ENCODE measurements at places on chromosomes 6 and 20.
A peak's percentile ranks its signal among the peaks of the same experiment; 100 is the strongest.

DNA sequence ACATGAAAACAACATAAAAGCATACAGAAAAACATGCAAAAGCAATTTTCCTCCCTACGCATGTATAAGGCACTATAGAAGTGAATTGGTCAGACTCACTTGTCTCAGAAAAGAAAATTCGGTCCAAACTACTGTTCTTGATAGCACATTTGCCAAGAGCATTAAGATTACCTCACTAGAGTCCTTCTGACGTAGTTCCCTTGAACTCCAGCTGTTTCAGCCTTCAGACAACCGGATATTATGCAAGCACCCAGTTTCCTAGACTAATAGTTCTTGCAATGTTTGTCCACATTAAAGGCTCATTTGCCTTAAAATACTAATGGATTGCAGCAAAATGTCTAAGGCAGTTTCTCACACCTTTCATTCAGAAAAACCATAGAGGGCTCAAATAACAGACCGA lies 2.5 kb upstream of the CASS4 start:
- peak; percentile 87 for DNase-seq

- DNase-seq: no peak
Observed at GRCh38 chr6:36539814-36540568, 7.3 kb downstream of the STK38 start.

DNA sequence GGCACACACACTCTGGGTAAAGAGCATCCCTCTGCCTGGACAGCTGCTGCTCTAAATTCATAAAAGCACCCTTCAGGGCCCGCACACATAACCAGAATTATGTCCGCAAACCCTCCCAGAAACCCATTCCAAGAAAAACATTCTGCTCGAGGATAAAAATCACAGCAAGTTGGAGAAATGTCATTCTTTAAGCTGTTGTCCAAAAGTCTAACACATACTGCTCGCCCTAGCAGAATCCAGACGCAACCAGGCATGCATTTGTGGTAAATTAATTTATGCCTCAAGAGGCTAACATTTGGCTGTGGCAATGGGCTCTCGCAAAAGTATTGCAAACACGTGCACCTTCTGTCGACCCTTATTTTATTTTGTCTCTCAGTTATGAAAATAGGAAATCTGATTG lies 116.1 kb upstream of the INSM1 start:
- no peak for DNase-seq

DNA sequence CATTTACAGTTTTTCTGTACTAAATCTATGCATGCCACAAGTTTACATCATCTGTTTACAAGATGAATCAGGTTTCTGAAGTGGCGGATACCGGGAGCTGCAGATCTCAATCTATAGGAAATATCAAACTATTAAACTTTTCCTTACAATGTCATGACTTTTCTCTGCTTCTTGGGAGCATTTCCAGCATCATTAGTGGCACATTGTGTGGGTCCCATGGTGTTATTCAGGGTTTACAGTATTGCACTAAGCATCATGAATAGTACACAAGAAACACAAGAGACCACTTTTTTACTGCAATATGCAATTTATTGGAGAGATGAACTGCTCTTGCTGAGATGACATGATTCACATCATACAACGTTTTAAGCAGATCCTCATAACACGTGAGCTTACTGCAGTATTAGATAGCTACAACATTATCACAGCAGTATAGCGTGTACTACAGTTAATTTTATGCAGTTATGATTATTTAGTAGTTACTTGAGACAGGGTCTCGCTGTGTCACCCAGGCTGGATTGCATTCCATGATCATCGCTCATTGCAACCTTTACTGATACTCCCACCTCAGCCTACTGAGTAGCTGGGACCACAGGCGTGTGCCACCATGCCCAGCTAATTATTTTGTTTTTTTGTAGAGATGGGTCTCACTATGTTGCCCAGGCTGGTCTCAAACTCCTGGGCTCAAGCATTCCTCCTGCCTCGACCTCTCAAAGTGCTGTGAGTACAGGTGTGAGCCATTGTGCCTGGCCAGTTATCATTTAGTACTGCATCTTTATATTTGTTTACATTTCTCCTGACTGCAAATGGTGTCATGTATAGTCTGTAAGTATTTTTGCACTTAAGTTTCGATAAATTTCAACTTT lies 18.4 kb downstream of the BLTP3A start:
- peak; percentile 39 for DNase-seq

- DNase-seq: no peak
Observed at GRCh38 chr6:166630462-166630861, 3.4 kb upstream of the RPS6KA2 start.

DNA sequence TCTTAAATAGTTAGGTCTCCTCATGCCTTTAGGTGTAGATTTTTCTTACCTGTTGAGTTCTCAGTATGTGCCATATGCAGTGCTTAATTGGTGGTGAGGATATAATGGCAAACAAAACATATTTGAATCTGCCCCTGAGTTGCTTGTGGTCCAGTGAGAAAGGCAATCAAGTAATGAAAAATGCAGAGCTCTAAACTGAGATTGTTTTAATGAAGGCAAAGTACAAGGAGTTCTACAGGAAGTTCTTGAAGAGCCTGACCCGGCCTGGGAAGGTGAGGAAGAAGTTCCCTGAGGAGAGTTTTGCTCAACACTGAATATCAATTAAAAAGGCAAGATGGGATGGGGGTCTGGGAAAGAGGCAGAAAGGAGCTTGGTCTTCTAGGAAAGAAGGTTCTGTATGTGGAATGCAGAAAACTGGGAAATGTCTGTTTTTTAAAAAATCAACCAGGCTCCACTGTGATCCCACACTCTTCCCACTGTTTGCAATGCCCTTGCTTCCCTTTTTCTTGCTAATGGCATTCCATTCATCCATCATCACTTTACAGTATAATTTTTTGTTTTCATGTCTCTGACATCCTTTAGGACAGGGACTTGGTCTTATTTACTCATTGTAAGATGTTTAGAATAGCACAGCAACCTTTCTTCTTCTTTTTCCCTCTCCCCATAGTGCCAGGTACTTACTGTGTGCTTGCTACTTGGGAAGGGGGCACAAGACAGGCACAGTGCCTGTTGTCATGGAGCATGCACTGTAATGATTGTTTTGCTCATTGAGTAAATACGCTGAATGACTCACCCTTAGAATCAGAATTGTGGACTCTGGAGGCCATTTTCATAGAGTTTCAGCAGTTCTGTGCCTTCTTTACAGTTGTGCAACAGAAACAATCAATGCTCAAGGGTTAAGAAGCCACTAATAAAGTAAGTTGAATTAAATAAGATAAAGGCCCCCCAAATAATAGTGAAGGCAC lies 64.3 kb downstream of the ANKS1A start:
- peak; percentile 76 for DNase-seq

- no peak for DNase-seq
Observed at GRCh38 chr20:35575958-35576357, 34.1 kb downstream of the ERGIC3 start.

- no peak for DNase-seq
Observed at GRCh38 chr6:39665861-39666260, 59.3 kb downstream of the KIF6 start.

GRCh38 chr6:4941782-4942672 lies 61.8 kb downstream of the RPP40 start:
- peak; percentile 99 for DNase-seq

DNA sequence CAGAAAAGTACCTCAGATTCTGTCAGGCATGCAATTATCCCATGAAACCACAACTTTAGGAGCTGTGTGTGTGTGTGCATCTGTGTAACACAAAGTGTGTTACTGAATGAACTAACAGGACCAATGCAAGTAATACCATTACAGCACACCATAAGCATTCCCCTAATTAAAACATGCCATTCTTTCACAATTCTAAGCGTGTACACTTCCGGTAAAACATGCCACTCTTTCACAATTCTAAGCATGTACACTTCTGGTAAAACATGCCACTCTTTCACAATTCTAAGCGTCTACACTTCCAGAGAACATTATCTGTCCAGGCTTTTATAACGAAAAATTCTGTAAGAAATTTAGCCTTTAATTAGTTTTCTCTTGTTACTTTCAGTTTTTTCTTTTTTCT lies 238.2 kb downstream of the GMDS start:
- no peak for DNase-seq

- no peak for DNase-seq
Observed at GRCh38 chr6:144580039-144580438, 294.9 kb downstream of the UTRN start.

DNA sequence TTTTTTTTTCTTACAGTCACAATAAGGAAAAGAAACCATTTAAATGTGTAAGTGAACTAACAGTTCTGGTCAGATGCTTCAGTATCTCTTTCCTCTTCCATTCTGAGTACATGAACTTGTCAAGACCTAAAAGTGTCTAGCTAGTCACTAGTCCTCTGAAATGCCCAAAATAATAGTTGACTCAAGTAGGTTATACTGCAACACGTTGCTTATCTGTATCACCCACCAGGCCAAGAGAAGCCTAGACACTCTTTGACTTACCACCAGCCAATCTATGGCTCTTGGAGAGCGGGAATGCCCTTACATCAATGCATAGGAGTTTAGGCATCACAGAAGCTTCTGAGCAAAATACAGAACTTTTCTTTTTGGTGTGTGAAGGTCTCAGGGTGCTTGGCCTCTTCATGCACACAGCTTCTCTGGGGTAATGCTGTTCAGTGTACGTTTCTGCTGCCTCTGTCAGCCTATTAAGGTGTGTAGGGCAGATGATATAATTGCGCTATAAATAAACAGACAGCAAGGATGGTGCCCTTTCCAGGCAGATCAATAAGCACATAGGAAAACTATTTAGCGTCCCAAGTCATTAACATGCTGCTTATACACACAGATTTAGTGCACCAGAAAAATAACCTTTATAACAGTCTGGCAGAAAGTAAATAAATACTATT lies 7.8 kb upstream of the GFOD1 start:
- no peak for DNase-seq
